ENCODE measurements at places on chromosomes 11 and 22.

DNA sequence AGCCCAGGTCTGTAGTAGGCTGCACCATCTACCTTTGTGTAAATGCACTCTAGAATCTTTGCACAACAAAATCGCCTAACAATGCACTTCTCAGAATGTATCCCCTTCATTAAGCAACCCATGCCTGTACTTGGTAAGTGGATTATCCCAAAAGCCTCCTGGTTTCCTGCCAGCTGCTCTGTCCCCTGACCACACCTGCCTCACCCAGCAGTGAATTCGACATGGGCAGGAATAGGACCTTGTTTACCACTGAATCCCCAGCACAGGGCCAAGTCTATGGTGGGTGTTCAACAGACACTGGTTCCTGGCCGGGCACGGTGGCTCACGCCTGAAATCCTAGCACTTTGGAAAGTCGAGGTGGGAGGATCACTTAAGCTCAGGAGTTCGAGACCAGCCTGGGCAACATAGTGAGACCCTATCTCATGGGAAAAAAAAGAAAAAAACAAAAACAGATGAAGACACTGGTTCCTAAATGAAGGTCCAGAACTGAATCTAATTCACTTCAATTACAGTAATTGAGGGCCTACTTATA lies 5.1 kb upstream of the SYCE3 start:
- peaks cover 10% of the 10 kb centered on the region for H3K4me1 ChIP-seq
- no peaks in the 10 kb centered on the region for H3K27me3 ChIP-seq
- DNase-seq = no peak
- H3K4me3 ChIP-seq = no peak overlapping the region
- no peak overlapping the region for H3K27ac ChIP-seq
- H3K36me3 ChIP-seq = peaks cover 16% of the 10 kb centered on the region

DNA sequence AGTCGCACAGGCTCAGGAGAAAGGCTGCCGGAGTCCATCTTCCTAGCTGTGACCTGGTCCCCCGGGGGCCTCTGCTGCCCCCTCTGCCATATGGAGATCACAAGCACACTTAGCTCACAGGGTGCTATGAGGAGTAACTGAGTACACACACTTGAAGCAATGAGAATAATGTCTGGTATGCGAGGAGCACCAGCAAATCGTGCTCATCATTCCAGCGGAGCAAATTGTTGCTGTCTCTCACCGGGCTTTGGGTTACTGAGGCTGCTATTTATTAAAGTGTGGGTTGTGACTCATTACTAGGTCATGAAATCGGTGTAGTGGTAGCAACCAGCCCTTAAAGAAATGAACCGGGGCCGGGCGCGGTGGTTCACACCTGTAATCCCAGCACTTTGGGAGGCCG lies 48.1 kb upstream of the EIF3D start:
- no peak overlapping the region for H3K27ac ChIP-seq
- H3K36me3 ChIP-seq = no peaks in the 10 kb centered on the region
- no peak overlapping the region for H3K4me3 ChIP-seq
- no peak for DNase-seq

GRCh38 chr11:100980156-100980555 lies 149.5 kb downstream of the PGR start:
- no peaks in the 10 kb centered on the region for H3K27me3 ChIP-seq
- H3K36me3 ChIP-seq = peaks cover 4% of the 10 kb centered on the region
- no peaks in the 10 kb centered on the region for H3K4me1 ChIP-seq
- H3K27ac ChIP-seq = no peak overlapping the region

- peaks cover 35% of the 10 kb centered on the region for H3K4me1 ChIP-seq
- no peaks in the 10 kb centered on the region for H3K27me3 ChIP-seq
- H3K27ac ChIP-seq = no peak overlapping the region
- no peak overlapping the region for H3K4me3 ChIP-seq
Measured at GRCh38 chr22:21624880-21625791, 4.7 kb downstream of the YDJC start.

DNA sequence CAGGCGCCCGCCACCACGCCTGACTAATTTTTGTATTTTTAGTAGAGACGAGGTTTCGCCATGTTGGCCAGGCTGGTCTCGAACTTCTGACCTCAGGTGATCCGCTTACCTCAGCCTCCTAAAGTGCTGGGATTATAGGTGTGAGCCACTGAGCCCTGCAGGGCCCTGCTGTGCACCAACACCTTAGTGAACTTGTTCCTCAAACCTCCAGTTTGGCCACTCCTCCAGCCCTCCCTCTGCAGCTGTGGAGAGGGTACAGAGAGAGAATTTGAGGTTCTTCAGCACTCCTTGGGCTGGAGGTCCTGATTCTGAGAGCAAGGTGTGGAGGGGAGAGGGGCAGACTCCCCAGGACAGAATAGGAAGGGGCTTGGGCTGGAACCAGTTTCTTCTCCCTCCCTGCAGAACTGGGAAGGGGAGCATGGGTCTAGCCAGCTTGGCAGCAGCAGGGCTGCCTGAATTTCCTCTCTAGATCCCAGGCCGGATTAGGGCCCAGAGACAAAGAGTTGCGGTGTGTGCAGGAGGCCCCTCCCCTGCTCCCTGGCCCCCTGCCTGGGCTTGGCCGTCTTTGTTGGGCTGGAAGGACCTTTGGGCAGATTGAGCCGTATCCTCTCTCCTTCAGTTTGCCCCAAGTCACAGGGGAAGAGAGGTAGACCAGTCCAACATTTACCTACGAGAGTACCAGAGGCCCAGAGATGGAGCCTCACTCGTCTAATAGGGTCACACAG lies 2.3 kb upstream of the PEX16 start:
- peaks cover 58% of the 10 kb centered on the region for H3K4me1 ChIP-seq
- H3K4me3 ChIP-seq = no peak overlapping the region
- DNase-seq = no peak
- H3K27ac ChIP-seq = no peak overlapping the region
